ENCODE measurements at places on chromosomes 2 and 18.
A peak's percentile ranks its signal among the peaks of the same experiment; 100 is the strongest.

DNA sequence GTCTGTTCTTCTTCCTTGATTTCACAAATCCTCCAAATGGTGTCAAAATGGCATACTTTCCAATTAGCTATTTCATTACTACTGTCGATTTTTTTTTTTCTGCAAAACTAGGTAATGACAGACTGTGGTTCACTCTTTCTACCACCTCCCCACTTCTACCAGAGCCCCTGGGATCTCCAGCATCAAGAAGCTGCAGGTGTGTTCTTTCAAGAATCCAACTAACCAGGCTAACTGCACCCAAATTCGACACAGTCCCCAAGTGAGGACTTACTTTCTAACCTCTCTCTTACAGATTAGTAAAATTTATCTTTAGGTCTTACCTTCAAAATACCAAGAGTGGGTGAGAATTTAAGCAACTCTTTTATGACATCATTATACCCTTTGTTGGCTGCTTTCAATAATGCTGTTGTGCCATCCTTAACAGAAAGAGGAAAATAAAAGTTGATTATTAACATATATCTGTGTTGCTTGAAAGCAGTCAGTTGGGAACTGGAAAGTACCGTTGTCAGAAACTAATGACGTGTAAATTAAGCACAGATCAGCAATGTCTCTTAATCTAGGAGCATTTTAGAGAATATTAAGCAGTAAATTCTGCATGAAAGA is 31.2 kb upstream of the NPC1 start:
- DNase-seq, result no peak

DNA sequence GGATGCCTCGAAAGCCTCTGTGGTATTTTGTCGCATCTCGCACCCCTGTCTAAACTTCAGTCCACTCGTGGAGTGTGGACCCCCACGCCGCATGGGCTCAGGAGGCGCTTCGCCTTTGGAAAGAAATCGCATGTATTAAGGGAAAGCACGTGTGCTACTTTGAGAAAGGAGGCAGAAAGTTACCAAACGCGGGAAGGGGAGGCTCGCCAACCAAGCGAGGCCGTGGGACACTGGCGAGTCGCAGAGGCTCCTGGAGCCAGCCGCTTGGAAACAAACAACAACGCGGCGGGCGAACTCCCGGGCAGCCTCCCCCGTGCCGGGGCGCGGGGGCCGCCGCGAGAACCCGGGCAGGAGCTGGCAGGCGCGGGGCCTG is 455 bp upstream of the AGAP1 start:
- no peak for DNase-seq

GRCh38 chr2:239533569-239534316 is 132.9 kb upstream of the HDAC4 start:
- DNase-seq, result no peak

DNA sequence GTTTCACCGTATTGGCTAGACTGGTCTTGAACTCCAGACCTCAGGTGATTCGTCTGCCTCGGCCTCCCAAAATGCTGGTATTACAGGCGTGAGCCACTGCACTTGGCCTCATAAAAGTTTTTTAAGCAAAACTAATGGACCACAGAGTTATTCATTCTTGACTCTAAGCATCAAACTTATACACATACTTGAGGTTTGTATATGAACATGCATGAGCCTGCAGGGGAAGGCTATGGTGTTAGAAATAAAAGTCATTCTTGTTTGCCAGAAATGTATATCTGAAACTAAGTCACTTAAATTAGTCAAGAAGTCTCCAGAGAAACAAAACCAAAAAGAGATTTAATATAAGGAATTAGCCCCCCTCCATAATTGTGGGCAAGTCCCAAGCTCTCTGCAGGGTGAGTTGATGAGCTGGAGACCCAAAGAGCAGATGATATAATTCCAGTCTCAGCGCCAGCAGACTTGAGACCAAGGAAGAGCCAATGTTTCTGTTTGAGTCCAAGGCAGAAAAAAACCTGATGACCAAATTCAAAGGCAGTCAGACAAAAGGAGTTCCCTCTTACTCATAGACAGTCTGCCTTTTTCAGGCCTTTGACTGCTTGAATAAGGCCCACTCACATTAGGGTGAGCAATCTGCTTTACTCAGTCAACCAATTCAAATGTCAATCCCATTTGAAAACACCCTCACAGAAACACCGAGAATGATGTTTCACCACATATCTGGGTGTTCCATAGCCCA is 69.0 kb upstream of the DSG1 start:
- DNase-seq, result no peak

DNA sequence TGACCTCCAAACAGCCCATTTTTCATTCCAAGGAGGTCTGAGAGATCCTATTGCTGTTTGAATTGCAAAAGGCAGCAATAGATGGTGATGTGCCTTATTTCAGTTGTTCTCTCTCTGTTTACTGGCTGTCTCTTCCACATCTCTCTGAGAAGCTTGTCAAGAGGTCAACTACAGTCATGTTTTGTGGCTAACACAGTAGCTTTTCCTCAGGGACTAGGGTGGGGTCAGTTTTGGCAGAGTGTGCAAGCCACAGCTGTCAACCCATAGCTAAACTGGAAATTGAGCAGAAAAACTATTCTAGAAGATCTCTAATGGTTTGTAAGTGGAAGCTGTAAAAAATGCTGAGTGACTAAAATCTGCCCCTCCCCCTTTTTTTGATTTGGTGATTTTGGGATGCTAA is 67.1 kb downstream of the DIS3L2 start:
- DNase-seq, result no peak

DNA sequence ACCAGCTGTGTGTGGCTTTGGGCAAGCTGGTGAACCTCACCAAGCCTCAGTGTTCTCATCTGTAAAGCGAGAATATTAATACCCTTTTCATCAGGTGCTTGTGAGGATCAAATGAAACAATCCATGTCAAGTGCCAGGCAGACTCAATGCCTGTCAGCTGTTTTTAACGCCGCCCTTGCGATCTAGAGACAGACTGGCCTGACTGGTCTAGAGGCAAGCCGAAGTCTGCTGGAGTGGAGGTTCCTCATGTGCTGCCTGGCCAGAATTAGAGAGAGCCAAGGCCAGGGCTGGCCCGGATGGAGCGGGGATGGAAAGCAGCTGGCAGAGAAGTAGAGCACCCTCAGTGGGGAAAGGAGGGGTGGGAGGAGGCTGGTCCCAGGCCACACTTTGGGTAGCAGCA is 74.5 kb upstream of the B3GNT7 start:
- no peak for DNase-seq

DNA sequence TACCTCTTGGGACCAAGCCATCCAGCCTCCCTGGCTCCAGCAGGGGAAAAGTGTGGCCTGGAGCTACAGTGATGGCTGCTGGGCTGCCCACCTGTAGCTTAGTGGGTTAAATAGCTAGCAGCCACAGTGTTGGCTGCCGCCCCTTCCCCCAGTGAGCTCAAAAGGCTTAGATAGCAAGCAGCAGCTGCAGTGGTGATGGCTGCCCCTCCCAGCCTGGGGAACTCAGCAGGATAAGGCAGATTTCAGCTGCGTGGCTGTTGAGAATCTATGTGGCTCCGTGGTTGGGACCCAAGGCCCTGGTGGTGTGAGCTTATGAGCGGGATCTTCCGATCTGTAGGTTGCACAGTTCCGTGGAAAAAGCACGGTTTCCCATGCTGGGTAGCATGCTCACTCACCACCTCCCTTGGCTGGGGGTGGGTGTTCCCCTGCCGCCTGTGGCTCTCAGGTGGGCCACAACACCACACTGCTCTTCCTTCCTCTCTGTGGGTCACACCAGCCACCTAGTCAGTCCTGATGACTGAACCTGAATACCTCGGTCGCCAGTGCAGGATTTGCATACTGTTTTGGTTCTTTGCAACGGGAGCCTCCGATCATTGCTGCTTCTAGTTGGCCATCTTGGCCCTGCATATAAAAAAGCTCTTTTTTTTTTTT is 946.5 kb upstream of the FAM98A start:
- no peak for DNase-seq

DNA sequence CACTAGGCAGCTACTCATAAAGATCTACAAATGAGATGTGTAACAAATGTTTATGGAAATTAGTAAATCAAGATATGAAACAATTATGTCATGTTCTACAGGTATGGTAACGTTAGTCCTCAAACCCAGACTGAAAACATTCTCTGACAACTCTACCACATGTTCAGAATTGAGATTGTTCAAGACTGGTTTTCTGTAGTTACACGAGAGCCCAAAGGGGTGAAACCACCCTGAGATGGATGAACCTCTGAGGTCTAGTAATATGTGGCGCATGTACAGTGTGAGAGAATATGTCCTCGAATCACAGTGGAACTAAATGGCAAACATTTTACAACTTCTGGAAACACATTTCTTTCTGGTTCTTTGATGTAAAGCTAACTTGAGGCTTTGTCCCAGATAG is 614.3 kb downstream of the ZEB2 start:
- no peak for DNase-seq

- DNase-seq, result no peak
Observed at GRCh38 chr18:6624661-6625311, 104.7 kb upstream of the ARHGAP28 start.

- no peak for DNase-seq
Observed at GRCh38 chr2:10019602-10020400, 23.5 kb upstream of the KLF11 start.

DNA sequence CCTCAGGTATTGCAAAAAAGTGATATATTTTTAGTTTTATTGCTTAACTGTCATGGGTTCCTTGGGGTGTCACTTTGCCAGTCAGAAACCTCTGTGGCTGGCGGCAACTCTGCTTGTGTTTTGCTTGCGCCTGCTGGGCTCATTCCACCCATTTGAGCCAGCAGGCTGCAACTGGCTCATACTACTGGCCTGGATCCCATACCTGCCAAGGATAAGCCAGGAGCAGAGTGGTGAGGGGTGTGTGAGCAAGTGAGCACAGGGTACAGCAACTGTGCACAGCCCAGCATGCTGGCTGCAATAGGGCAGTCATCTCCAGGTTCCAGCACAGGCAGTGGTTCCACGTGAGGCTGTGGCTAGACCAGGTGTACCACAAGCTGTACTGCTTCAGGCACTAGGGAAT is 687.5 kb downstream of the NYAP2 start:
- no peak for DNase-seq

DNA sequence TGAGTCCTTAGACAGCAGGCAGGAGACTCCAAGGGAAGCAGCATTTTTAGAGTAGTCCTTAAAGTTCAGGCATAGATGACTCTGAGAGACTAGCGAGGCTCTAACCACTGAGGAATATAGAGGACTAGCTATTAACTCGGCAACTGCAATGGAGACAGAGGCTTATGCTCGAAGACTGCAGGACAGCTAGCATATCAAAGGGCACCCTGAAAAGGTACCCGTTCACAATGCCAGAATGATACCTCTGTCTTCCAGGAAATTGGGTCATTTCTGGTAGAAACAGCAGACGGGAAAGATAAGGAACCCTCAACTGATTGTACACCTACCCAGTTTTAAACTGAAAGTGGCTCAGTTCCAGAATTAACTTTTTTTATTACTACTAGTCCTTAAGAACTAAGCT is 1204.0 kb upstream of the ZEB2 start:
- no peak for DNase-seq

GRCh38 chr18:60067426-60068210 is 167.8 kb downstream of the PMAIP1 start:
- no peak for DNase-seq

- DNase-seq, result no peak
Observed at GRCh38 chr2:19868701-19869580, 32.8 kb downstream of the TTC32 start.

DNA sequence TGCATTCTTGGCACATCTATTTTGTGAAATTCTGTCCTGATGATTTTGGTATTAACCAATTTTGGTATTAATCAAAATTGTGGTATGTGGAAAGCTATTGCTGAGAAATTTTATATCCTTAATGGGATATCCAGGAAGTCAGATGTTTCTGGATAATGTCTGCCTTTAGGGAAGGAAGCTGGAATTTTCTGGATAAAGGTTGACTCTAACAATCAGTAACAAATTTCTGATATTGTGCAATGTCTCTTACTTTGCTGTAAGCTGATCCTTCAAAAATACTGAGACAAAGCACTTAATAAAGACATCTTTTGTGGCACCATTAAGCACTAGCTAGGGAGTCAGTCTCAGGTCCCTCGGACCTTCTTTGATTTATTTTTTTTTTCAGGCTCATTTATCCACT is 100.8 kb upstream of the UGP2 start:
- DNase-seq, result no peak

GRCh38 chr18:11689669-11690565 is 853 bp downstream of the GNAL start:
- DNase-seq, result peak; percentile 2

DNA sequence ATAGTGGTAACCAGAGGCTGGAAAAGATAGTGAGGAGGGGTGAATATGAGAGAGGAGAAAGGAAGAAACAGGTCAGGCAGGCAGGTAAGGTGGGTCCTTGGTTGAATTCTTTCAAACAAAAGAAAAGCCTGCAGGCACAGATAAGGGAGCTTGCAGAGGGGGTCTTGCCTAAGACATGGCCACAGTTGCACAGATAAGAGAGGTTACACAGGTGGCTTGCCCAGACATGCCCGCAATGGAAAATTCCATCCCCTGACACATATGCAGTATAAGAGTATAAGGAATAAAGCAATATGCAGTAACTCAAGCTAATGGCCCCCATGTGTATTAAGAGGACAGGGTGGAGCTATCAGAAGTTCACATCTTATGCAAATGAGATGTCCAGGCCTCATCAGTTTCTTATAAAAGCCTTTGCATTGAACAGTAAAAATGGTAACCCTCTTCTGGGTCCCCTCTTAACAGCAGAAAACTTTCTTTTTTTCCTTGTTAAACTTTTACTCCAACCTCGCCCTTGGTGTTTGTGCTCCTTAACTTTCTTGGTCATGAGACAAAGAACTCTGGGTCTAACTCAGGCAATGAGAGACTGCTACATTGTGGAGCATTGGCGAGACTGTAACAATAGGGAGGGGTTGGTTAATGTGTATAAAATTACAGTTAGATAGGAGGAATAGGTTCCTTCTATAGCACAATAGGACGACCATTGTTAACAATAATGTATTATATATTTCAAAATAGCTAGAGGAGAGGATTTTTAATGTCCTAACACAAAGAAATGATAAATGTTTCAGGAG is 764.6 kb downstream of the TSN start:
- no peak for DNase-seq

- DNase-seq, result no peak
Observed at GRCh38 chr18:22840606-22841144, 92.5 kb upstream of the RBBP8 start.

DNA sequence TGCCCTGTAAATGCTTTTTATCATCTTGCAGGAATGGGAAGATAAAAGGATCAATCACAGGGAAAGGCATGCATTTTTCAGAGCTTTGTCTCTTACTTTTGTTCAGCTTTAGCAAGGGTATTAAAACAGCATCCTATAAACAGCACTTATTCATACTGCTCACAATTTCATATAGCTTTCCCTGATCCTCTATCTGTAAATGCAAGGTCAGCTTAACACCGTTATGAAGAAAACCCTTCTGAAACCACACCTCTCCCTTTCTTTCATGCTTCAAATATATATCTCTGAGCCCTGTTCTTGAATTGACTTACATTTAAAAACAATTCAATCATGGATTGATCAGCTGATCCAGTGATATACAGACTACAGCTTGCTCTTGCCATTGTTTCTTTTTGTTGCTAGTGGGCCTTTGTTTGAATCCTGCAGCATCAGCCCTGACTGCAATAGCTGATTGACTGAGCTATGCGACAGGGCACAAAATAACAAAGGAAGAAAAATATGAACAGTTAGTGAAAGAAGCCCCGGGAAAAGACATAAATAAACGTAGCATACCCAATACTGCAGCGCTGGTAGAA is 795.5 kb upstream of the CDH2 start:
- DNase-seq, result no peak

- DNase-seq, result no peak
Observed at GRCh38 chr2:193331676-193332075, 1136.9 kb upstream of the TMEFF2 start.

- no peak for DNase-seq
Observed at GRCh38 chr2:219624565-219624964, 2.9 kb upstream of the SLC4A3 start.
